Thoracic aorta (tissue), 2 donors: ENCODE measurements at places on chromosomes 16 and 17.

DNA sequence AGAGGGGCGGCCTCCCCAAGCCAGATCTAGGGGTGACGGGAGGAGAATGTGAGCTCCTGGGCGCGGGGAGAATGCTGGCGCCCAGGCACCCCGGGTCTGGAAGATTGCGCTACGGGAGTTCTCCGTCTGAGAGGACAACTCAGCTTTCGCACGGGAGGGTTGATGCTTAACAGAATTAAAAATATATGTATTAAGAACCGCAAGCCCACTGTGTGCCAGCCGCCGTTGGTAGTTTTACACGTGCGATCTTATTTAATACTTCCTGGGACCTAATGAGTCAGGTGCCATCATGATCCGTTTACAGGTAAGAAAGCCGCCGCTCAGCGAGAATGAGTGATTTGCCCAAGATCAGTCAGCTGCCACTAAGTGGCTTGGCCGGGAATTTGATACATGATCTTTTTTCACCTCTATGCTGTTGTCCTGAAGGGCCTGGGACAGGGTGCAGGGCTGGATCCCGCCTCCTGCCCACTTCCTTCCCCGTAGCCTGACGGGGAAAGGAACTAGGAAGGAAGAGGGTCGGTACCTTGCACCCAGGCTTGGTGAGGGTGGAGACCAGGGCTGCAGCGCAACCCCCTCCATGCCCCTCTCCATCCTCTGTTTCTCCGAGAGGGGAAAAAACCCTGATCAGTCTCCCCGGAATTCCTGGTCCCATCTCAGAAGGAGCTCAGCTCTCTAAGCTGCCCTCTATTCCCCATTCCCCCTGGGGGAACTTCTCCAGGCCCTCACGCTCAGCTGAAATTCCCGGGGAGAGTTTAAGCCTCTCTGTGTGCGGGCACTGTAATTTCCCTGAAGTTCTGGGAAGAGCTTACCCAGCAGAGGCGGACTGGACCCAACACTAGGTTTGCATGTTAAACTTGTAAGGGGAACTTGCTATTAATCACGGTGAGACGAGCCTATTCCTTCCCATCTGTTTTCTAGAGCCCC is 983 bp downstream of the VAT1L start:
- no peak for DNase-seq

- DNase-seq, result no peak
Observed at GRCh38 chr16:48627148-48627547, 17.2 kb upstream of the N4BP1 start.

DNA sequence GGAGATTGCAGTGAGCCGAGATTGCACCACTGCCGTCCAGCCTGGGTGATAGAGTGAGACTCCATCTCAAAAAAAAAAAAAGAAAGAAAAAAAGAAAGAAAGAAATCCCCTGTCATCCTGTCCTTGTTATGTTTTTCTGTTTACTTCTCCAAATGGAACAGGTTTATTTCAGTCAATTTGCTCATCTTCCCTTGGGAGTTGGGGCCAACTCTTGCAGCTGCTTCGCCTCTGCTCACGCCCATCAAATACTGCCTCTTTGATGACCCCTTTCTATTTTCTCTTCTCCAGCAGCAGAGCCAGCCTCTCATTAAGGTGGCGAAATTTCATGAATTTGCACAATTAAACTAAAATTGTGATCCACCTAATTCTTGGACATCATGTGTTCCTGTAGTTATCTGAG is 173.4 kb downstream of the ZNF18 start:
- no peak for DNase-seq

DNA sequence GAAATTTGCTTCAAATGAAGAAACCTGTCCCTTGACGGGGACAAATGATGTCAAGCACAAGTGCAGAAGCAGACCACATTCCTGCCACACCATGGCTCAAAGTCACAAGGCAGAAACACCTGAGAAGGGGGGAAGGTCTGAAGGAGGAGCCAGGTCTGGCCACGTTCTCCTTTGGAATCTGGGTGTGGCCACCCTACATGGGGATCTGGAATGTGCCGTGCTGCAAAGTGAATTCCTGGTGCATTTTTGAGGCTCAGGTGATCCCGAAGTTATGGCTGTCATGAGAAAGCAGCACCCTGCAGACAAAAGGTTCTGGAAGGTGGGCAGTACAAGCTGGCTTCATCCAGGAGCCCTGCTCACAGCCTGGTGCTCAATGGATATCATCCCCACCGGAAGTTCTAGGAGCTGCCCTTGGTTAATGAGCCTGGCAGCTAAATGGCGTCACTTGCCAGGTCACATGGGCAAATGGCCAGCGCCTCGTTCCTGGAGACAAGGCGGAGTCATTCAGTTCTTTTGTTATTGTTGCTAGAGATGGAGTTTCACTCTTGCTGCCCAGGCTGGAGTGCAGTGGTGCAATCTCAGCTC is 20.1 kb upstream of the ADCY9 start:
- no peak for DNase-seq

GRCh38 chr16:51035110-51035498 is 116.0 kb downstream of the SALL1 start:
- no peak for DNase-seq

DNA sequence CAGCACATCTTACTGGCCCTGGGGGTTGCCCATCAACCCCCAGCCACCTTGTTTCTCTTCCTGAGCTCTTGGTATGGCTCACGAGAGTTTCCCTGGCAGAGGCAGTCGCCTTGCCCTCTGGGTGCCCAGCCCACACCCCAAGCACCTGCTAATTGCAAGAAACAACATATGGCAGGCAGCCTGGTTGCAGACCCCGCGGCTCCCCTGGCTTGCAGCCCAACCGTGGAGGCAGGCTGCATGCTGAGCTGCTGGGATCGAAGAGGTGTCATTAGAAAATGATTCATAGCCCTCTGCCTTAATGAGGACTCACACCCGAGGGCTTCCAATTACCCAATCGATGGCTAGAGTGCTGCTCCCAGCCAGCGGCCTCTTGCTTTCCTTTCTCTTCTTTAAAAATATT is 115.7 kb downstream of the TMEM114 start:
- no peak for DNase-seq

DNA sequence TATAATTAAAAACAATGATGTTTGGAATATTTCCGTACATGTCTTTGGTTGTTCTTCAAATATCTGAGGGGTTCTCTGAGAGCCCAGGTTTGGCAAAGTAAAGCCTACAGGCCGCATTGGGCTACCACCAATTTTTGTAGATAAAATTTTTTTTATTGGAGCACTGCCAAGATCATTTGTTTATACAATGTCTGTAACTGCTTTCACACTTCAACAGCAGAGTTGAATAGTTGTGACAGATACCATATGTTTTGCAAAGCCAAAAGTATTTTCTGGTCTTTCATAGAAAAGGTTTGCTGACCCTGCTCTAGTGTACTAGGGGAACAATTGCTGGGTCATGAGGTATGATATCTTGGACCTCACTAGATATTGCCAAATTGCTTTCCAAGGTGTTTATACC is 10.5 kb downstream of the PPM1D start:
- no peak for DNase-seq

- DNase-seq, result no peak
Observed at GRCh38 chr17:42305543-42306384, 17.5 kb downstream of the STAT5A start.

DNA sequence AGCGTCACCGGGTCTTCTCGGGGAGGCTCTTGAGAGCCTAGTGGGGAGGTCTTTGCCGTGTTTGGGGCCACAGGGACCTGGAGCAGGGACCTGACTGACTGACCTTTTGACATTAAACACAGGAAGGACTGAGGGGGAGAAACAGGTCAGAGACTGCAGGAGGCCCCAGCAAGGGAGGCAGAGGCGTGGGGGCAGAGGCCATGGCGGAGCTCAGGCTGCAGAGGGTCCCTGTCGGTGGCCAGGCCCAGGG is 41.6 kb upstream of the GSE1 start:
- DNase-seq, result no peak

GRCh38 chr17:307741-308507 is 44.7 kb downstream of the RPH3AL start:
- DNase-seq, result no peak
